ENCODE measurements at places on chromosomes 1 and 21.

- DNase-seq, result no peak
Observed at GRCh38 chr1:39876144-39876543, 7.2 kb downstream of the TRIT1 start.

DNA sequence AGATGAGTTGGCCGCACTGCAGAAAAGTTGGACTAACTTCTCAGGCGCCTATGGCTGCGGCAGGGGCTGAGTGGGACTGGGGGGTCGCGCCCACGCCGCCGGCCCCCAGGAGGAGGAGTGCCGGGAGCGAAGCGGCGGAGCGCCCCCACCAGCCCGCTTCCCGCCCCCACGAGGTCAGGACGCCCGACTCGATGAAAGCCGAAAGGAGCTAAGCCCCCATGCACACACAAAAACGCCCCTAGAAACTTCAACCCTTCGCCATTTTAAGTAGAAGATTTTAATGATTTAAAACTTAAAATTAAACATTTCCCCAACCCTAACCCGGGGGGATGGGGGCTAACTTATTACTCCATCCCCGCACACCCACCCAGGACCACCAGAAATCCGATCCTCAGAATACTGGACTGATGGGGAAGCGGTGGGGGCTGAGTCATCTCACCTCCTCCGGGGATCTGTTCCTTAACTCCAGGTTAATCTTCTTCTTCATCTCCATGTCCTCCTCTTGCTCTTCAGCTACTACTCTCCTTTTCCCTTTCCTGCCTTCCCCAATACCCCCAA, 539 bp downstream of the ANP32E start:
- no peak for DNase-seq

GRCh38 chr1:116915086-116915661, 5.5 kb downstream of the PTGFRN start:
- DNase-seq, result no peak

DNA sequence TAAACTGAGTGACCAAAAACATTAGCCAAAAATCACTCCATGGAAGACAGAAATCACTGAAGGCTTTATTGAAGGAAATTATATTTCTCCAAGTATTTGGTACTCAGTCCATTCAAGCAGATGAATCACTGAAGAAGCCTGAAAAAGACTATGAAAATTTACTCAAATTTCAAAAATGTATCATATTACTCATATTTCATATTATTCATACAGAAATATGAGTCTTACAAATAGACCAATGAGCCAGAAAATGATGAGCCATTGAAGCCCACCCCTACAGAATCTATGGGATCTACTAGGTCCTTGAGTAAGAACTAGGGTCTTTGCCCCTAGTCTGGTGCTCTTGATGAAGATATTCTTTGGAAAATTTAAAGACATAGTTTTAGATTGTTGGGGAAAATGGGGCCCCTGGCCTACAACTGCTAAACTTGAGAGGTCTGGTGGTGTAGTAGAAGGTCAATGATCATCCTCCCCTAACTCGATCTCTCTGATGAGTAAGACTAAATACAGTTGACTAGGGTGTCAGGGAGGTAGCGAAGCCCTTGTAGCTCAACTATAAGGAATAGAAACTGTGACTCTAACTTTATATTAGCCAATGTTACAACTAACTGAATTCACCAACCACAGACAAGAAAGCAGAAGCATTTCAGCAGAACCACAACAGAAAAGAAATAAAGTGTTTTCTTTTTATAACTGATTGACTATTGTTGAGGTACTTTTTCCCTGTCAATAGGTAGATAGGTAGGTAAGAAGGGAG, 81.0 kb downstream of the NOTCH2 start:
- no peak for DNase-seq

GRCh38 chr1:53413175-53414001, 45.8 kb upstream of the DMRTB1 start:
- no peak for DNase-seq

- peak; percentile 21 for DNase-seq
Observed at GRCh38 chr1:2480236-2480985, 4.3 kb downstream of the PLCH2 start.

DNA sequence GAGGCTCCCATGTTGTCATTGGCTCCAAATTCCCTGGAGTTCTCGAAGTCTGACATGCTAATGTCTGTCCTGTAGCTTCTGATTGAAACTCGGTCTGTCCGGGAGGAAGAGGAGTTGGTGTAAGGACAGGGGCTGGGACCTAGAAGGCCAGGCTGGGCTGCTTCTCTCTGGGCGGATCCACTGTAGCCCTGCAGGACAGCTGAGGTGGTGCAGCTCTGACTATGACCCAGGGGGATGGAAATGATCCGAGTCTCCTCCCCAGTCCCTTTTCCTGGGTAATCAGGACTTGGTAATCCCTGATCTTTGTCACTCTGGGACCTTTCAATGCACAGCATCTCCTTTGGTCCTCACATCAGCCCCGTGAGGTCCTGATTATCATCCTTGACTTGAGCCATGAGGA, 10.0 kb upstream of the FCMR start:
- DNase-seq, result no peak

- no peak for DNase-seq
Observed at GRCh38 chr1:203867802-203868201, 6.4 kb downstream of the SNRPE start.

GRCh38 chr1:54120698-54121481, 31.9 kb downstream of the CDCP2 start:
- no peak for DNase-seq

DNA sequence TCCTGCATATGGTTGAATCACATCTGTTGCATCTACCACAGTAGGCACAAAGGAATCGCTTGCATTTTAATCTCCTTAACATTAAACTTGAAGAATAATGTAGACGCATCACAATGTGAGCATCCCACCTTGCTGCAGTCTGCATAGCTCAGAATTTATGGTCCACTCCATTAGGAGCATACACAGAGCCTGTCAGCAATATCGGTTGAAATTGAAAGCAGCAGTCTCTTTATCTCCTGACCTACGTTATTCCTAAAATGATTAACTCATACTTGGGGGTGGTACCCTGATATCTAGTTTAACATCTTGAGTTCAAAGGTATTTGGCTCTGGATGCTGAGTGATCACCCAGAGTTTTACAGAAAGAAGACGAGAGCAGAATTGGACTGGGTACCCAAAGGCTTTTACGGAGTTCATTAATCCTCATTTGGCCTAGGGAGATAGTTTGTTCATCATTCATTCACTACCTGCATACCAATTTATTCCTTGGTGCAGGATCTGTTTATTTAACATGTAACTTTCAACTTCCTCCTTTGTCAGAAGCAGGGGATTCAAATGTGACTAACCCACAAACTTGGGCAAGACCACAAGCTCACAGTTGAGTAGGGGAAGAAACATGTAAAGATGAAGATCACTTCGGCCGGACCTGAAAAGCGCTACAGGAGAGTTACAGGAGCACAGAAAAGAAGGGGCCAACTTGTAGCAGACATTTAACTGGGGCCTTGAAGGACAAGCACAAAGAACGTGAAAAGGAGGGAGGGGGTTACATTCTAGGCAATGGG, 187.9 kb downstream of the DAB1 start:
- no peak for DNase-seq

- DNase-seq, result peak; percentile 18
Observed at GRCh38 chr21:31922881-31923280, 50.1 kb downstream of the HUNK start.

DNA sequence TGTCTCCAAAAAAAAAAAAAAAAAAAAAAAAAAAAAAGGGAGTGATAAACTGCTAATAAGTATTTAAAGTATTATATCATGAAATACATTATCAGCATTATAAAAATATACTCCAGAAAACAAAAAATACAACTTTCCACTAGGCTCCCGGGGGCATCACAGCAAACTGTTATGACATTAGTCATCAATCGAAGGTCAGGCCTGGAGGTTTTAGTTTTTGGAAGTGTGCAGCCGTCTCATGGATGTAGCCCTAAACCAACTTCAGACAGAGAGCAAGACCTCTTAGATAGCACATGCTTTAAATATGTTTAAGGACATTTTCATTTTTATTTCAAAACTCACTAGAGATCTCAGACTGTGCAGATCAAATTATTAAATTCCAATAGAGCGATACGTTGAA, 106.3 kb downstream of the RERE start:
- no peak for DNase-seq

GRCh38 chr1:39846796-39847195, 36.5 kb downstream of the TRIT1 start:
- DNase-seq, result peak; percentile 99

DNA sequence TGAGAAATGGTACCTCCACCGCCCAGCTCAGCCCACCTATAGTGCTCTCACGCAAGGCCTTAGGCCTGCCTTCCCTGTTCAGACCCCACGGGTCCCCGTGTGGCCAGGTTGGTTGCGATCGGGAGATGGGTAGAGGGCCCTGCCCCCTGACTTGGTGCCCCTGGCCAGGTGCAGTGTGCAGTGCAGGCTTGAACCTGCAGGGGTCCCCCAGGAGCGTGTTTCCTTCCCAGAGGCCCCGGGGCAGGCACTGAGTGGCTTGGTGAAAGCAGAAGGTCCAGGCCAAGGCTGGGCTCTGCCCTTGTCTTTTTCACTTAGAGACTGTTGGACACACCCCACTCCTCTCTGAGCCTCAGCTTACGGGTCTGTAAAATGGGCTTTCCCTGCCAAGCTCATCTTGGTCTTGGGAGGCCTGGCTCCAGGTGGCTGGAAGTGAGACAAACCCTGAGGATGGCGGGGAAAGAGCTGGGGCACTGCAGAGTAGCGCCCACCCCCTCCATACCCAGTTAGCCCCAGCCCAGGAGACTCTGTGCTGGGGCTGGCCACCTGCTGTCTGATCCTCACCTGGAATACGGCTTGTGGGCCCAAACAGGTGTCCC, 9.3 kb upstream of the HES5 start:
- no peak for DNase-seq

DNA sequence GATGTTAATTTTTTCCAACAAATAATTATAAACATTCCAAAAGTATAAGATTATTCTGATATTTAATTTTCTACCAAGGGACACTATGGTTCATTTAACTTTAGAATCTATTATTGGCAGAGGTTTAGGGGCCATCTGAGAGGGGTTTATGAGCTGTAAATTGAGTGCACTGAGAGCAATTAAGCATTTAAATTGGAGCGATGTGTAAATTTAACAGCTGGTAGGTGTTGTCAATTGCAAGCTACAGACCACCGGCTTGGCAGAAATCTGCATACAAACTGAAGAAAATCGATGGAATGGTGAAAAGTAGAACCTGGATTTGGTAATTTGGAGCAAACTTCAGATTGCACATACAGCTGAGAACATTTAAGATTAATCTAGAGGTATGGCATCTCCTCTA, 55.8 kb upstream of the MTF2 start:
- peak; percentile 95 for DNase-seq

- DNase-seq, result no peak
Observed at GRCh38 chr1:187809549-187809948, 980.8 kb downstream of the PLA2G4A start.

DNA sequence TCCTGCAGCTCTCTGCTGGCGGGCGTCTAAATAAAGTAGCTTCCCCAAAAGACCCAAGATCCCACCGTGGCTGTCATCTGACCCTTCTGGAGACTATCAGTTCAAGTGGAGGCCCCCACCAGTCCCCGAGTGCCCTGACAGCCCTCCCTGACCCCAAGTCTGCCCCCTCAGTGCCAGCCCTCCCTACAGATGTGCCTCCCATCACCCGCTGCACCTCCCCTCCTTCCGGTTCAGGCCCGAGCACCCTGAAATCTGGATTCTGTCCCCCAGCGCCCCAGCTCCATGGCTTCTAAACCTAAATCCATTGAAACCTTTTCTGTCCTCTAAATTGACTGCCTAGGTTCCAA, 595 bp downstream of the IL10RB start:
- DNase-seq, result no peak

GRCh38 chr1:182032251-182032650, 29.3 kb downstream of the ZNF648 start:
- no peak for DNase-seq

DNA sequence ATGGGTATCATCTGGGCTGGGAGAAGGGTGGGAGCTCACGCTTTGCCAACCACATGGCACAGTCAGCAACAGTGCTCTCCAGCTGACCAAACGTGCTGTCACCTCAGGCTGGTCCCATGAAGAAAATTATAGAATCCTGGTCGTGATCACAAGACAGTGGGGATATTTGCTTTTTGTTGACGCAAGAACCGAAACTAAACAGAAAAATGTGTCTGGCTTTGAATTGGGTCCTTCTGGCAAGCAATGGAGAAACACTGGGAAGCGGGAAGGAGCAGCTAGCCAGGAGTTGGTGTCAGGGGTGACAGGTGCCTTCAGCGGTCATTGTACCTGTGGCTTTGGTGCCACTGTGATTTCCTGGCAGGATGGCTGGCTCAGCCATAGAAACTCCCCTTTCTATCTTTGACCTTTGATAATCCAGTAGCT, 304.8 kb downstream of the PAPPA2 start:
- no peak for DNase-seq

DNA sequence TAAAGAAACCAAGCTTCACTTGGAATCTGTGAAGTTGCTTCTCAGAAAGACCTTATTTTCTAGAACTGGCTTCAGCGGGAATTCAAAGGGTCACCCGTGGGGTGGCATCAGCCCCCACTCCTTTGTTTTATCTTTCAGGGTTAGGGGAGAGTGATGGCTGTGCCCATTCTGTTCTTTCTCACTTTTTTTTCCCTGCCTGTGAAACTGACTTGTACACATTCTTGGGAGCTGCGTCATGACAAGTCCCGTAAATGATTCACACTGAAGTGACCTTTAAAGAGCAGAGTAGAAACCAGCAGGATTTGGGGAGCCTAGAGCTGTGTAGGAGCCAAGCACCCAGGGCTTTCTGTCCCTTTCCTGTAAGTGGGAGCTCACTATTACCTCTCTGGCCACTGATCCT, 43.8 kb downstream of the SLC44A3 start:
- no peak for DNase-seq

- peak; percentile 70 for DNase-seq
Observed at GRCh38 chr1:48572646-48573258, 100.7 kb upstream of the SPATA6 start.

DNA sequence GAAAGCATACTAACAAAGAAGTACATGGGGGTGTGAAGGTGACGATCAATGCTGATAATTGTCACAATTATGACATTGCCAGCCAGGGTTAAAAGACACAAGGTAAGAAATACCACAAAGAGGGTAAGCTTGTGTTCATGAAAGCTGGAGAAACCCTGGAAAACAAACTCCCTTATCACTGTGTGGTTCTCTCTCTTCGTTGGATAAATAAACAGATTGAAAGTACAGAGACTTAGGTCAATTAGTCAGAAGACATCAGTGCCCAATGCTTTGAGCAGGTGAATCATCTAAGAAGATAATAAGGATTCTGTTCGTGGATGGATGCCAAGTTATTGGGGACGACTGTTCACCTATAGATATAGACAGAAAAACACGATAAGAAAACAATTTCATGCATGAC, 22.4 kb upstream of the FCER1A start:
- DNase-seq, result no peak

- no peak for DNase-seq
Observed at GRCh38 chr21:14361958-14362357, 21.0 kb downstream of the HSPA13 start.

GRCh38 chr1:113721010-113721409, 38.3 kb downstream of the PHTF1 start:
- DNase-seq, result no peak

DNA sequence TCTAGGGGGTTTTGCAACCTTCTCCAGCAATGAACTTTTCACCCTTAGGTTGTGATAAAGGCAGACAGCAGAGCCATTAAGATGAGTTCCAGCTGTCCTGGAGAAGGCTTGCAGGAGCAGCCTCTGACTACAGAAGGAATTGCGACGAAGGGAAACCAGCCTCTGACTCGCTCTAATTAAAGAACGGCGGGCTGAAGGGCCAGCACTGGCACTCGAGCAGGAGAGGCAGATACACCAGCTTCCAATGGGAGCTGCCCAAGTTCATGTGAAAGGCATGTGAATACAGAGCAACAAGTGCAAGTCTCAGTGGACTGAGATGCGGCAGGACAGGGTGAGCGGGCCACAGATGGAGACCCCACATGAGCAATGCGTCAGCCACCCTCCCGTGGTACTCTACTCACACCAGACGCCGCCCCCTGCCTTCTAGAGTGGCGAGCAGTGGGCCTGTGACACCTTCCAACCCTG, 15.7 kb downstream of the RCC2 start:
- DNase-seq, result no peak
